Activated gamma-delta T cell treated with Interleukin-2 at 50 U/mL for 16 hours (primary cell): ENCODE measurements at places on chromosomes 7 and 10.

- no peak for DNase-seq
Measured at GRCh38 chr7:158952776-158953175, 96.4 kb downstream of the DYNC2I1 start.

GRCh38 chr10:28248092-28248491 is 54.8 kb downstream of the MPP7 start:
- no peak for DNase-seq

DNA sequence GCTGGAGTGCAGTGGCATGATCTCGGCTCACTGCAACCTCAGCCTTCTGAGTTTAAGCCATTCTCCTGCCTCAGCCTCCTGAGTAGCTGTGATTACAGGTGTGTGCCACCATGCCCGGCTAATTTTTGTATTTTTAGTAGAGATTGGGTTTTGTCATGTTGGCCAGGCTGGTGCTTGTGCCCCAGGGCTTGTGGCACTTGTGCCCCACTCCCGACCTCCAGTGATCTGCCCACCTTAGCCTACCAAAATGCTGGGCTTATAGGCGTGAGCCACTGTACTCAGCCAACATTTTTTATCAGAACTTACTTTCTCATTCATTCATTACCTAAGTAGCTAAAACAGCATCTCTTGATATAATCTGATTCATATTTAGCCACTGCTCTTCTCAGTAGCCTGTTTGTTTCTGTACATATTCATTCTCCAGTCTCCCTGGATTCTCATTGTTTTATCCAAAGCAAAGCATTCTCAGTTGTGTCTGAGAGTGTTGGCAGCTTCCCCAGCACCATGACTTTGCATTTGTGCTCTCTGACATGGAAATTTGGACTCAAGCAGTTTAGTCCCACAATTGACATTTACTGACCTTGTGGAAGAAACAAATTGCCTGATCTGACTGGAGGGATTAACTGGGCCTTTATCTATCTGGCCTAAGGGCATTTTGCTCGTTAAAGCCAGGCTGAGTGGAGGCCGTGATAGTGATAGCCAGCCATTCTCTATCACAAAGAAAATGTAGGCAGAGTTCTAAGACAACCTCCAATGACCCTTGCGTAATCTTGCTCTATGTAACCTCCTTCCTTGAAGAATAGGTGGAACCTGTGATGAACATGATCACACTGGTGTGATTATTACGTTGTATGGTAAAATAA is 44.9 kb downstream of the AKR1B15 start:
- DNase-seq, result no peak

- DNase-seq, result no peak
Measured at GRCh38 chr10:77927402-77928246, 1.1 kb upstream of the DLG5 start.
